ENCODE measurements at places on chromosomes 11 and 22.

- no peak for DNase-seq
These were observed 310.1 kb upstream of the SORL1-AS1 start for GRCh38 chr11:121762820-121763219.

DNA sequence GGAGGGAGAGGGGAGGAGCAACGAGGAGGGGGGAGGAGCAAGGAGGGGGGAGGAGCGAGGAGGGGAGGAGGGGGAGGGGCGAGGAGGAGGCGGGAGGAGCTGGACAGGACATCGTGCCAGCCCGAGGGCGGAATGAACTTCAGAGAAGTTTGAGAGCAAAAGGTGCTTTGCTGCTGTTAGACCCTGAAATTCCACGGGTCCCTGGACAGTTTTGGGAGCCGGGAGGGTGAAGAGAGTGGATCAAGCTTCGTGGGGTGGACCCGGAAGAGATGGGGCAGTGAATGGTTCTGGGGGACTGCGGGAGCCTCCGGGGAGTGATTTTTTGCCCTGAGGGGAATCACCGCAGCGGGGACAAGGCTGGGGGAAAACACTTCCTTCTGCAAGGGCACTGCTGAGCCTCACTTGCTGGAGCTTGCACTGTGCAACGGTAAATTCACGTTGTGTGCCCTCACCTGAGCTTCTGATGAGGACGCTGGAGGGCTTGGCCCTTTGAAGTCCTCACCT, 10.7 kb upstream of the NLRP6 start:
- DNase-seq, result no peak

DNA sequence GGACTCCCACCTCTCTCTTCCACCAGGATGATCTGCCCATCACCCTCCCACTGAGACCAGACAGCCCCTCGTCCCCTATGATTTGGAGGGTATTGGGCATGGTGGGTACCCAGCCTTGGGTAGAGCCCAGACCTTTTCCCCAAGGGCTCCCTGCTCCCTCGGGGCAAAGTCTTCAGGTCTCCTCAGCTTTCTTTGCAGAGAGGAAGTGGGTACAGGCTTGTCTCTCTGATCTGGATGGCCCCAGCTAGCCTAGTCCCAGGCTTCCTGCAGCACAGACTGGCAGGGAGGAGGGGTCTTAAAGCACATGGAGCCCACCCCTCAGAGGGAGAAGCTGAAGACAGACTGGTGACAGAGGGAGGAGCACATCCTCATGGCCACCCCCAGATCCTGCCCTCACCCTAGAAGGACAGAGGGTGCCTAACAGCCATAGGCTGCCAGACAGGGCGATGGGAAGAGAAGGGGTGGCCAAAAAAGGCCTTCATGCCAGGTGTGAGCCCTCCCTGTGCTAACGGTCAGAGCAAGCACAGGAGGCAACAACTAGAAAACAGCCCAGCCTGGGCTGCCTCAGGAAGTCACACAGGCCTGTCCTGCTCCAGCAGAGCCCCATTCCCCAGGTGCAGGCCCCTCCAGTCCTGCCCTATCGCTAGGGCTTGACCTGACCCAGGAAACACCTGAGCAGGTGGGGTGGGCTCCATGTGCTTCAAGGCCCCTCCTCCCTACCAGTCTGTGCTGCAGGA, 30.4 kb downstream of the SLC22A12 start:
- DNase-seq, result no peak

- DNase-seq, result no peak
These were observed 10.9 kb downstream of the PDGFD start for GRCh38 chr11:104152941-104153505.

DNA sequence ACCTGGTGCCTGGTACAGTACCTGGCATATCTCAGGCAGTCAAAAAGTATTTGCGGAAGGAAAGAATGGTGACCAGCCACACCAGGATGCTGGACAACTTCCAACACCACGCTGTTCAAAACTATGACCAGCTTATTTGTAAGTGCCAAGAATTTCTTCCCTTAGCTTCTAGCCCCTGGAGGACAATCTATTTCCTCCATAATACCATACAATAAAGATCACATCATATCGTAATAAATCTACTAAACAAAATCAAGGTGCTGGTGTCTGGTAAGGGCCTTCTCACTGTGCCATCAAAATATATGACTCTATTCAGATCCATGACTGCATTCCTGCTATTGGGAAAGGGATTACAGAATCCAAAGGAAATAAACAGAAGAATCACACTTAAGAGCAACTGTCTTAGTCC, 51.5 kb downstream of the ALG9 start:
- no peak for DNase-seq

DNA sequence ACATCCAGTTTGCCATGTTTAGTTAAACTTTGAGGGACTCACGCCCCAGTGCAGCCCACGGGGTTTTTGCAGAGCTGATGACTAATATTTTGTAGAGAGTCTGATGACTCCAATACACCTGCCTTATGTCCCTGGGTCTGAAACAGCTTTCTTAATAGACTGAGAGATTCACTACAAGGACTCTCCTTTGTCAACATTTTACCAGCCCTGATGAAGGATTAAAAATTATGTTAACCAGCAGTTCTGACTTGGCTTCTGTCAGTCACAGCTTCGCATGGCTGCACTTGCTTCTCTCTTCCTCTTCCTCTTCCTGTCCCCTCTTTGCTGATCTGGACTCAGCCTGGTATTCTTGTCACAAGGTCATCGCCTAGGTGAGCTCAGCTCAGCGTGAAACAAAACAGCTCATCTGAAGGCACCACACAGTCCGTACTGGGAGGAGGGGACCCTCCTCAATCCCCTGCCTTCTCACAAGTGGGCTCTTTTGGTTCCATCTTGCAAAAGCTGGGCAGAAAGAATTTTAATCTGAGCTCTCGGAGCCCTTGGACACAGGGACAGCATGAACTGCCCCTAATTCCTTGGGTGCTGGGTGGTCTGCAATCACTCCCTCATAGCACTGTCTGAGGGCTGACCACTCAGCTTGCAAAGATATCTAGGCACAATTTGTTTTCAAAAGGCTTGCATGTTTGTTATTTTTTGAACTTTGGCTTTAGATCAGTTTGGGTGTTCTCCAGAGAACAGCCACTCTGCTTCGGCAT, 38.1 kb upstream of the POU2AF1 start:
- no peak for DNase-seq

GRCh38 chr11:86034710-86035109, 34.2 kb downstream of the PICALM start:
- no peak for DNase-seq

DNA sequence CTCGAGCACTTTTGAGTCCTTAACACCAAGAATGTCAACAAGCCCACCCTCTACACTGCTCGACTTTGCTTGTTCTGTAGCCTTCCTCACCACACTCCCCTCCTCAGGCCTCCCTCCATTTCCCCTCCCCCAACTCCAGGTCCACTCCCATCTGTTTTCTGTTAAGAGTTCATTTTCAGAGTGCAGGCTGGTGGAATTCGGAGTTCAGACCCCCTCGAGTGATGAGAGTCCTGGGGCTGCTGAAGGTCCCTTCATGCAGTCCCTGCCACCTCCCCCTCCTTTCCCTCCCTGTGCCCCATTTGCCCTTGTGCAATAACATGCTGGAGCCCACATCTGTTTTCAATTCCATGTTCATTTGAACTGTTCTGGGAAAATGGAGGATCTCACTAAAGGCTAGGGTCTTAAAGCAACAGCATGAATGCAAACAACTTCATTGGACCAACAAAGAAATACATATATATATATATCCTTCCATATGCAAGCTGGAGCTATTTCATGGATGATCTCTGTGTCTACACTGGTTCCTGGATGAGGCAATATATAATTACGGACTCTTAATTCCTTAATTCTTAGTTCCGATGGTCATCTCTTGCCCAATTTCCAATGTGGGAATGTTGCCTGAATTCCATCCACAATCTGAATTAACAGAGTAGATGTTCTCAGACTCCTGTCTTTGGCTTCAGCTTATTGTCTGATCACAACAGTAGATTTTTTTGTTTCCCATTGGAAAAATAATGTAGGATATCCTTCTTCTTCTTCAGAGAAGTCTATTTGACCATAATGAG, 340.4 kb downstream of the ETS1 start:
- no peak for DNase-seq

GRCh38 chr22:44825310-44826150, 73.2 kb downstream of the ARHGAP8 start:
- no peak for DNase-seq

DNA sequence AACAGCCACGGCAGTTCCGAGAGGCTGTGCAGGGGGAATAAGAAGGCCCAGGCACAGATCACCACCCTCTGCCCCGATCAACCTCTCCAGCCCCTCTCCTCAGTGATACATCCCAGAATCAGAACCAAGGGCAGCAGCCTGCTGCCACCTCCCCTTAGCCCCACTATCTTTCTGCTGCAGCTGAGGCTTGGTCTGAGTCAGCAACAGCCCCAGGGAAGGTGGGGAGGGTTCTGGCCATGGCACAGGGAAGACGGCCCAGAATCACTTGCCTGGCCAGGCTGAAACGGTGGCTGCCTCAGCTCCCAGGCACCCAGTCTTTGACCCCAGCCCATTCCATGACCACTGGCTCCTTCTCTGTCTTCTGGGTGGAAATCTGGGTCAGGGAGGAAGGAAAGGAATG, 2.3 kb downstream of the CHID1 start:
- DNase-seq, result no peak

- no peak for DNase-seq
These were observed 5.5 kb downstream of the KIAA0930 start for GRCh38 chr22:45235101-45235777.

- no peak for DNase-seq
These were observed at the start of gene SOX10 for GRCh38 chr22:37983860-37984791. Gene SOX10, minus strand, starts transcription at chr22:37984555. Its CDS starts 771 bp downstream, at chr22:37983784.

- no peak for DNase-seq
These were observed 53.3 kb downstream of the WNT11 start for GRCh38 chr11:76152741-76153570.
